ENCODE measurements at places on chromosomes 16 and 17.

DNA sequence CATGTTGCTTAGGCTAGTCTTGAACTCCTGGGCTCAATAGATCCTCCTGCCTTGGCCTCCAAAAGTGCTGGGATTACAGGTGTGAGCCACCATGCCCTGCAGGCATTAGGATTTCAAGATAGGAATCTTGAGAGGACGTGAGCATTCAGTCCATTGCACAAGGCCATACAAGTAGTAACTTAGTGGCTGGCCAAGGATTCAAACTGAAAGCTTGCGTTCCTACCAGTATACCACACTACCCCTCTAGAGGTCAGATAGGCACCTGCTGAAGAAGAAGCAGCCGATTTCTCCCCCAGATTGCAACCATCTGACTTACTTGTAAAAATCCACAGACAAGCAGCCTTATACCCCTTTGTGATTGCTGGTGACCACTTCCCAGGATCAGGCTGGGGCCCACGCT lies 80.9 kb downstream of the CACNG3 start:
- no peak for DNase-seq

GRCh38 chr16:20726661-20727060 lies 15.0 kb downstream of the THUMPD1 start:
- DNase-seq, result no peak

DNA sequence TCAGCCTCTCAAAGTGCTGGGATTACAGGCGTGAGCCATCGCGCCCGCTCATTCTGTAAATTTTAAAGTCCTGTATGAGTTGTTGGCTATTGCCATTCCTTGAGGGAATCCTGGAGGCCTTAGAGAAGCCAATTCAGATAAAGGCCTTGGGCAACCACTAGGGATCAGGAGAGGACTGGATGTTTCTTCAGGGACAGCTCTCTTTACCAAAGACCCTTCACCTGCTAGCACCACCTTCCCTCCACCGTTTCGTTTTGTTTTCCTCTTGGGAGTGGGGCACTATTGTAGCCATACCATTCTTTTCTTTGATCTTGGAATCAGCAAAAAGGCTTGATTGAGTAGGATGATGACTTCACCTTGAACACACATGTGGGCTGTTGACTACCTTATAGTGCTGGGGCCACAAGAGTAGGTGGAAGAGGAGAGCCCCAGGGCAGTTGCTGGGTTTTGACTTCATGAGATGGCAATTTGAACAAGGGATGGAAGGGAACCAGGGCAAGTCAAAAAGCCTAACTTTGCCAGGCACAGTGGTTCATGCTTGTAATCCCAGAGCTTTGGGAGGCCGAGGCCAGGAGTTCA lies 7.0 kb upstream of the ANKRD40CL start:
- DNase-seq, result no peak

GRCh38 chr17:52751051-52751450 lies 592.5 kb upstream of the CA10 start:
- DNase-seq, result no peak

- DNase-seq, result no peak
These were observed 22.3 kb downstream of the GJC1 start for GRCh38 chr17:44807817-44808155.

GRCh38 chr17:73371285-73371684 lies 59.5 kb upstream of the CDC42EP4 start:
- peak; percentile 82 for DNase-seq

DNA sequence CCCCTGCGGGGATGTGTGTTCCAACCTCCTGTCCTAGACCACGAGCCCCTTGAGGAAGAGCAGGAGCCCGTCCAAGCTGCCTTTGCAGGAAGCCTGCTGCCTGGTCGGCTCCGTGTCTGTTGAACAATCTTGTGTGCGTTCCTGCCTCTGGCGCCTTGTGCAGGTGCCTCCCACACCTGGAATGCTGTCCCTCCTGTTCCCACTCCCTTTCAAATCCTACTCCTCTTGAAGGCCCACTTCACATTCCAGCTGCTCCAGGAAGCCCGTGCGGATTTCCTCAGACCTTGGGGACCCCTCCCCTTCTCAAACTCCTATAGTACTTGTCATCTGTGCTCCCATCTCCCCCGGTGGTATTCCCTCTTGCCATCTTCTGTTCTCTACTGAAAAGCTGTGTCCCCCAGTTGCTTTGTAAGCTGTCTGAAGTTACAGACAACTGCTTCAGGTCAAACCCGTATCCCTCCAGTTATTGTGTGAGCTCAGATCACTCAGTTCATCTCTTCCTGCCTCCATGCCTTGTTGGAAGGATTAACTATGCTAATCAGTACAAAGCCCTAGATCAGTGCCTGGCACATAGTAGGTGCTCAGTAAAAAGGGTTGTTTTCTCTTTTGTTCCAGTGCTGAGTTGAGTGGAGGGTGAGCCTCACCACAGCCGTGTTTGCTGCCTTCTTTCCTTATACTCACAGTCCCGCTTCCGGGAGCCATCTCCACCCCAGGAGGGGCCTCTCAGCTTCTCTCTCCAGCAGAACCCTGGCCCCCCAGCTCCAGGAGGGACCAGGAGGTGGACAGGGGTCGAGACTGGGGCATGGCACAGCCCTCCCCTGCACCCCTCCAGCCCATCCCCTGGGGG lies 241.8 kb upstream of the CIBAR2 start:
- no peak for DNase-seq

DNA sequence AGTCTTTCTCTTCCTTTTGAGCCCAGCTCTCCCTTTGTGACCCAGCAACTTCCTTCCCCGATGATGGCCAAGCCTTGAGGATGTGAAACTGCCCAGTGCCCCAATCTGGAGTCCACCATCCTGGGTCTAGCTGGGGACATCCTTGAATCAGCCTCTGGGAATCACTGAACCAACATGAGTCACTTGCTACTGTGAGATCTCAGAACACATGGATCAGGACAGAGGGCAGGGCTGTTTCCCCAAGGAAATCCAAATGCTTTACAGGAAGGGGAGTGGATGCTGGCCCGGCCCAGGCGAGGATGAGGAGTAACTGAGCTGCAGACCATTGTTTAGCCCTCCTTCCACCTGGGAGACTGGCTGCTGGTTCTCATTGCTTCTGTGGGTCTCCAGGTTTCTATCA lies 547.6 kb downstream of the WWOX start:
- DNase-seq, result no peak

DNA sequence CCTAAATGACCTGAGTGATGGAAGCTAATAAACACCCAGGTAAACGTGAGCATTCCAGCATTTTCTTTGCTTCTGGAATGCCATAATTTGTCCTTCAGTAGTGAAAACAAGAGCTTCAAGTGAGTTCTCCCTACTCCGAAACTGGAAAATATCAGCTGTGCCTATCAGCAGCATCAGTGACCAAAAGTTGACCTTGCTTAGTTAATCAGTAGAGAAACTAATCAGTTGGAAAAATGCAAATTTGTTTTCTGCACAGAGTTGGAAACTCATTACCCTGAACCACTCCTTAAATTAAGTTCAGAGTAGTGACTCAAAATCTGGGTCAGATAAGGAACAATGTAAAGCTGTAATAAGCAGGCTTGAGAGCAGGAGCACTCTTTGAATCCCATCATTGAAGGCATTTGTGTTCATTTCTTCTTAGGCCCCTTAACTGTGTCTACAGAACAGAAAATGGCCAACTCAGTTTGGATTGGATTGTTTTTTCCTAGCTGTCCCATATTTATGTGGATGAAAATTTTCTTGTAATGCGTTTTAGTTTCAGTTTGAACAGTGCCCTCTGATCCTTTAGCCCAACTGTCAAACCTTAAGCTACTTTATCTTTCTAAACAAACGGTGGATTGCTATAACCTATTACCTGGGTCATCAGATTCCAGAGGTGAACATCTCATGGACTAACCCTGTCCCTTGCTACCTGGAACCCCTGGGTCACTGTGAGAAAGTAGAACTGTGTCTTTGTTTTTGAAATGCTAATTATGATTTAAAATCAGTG lies 290.4 kb downstream of the TOX3 start:
- no peak for DNase-seq

DNA sequence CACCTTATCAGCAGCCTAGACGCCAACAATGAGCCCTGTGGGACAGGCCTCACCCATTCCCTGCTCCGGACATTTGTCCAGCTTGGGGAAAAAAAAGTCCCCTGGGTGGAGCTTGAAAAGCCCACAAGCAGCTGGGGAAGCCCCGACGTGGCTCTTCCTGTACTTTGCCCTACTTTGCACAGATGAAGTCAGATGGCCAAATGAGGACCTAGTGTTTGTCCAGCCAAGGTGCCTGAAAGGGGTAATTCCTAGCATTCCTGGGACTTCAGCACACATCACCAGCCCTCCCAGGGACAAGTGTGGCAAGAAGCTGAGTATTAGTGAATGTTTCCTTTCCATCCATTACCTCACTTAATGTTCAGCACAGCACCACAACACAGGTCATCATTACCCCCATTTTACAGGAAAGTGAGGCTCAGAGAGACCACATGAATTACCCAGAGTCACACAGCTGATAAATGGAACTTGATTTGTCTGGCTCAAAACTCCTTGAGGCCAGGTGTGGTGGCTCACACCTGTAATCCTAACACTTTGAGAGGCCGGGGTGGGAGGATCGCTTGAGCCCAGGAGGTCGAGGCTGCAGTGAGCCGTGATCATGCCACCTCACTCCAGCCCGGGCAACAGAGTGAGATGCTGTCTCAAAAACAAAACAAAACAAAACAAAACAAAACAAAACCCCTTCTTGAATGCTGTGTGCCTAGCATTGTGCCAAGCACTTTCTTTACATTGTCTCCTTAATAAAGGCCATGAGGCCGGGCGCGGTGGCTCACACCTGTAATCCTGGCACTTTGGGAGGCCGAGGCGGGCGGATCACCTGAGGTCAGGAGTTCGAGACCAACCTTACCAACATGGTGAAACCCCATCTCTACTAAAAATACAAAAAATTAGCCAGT lies 19.9 kb upstream of the PLLP start:
- peak; percentile 30 for DNase-seq

GRCh38 chr16:49330562-49331201 lies 42.9 kb upstream of the C16orf78 start:
- DNase-seq, result no peak

GRCh38 chr17:29593591-29594518 lies 923 bp downstream of the ANKRD13B start:
- no peak for DNase-seq

- peak; percentile 82 for DNase-seq
These were observed 13.2 kb downstream of the IL4R start for GRCh38 chr16:27326738-27327585.

DNA sequence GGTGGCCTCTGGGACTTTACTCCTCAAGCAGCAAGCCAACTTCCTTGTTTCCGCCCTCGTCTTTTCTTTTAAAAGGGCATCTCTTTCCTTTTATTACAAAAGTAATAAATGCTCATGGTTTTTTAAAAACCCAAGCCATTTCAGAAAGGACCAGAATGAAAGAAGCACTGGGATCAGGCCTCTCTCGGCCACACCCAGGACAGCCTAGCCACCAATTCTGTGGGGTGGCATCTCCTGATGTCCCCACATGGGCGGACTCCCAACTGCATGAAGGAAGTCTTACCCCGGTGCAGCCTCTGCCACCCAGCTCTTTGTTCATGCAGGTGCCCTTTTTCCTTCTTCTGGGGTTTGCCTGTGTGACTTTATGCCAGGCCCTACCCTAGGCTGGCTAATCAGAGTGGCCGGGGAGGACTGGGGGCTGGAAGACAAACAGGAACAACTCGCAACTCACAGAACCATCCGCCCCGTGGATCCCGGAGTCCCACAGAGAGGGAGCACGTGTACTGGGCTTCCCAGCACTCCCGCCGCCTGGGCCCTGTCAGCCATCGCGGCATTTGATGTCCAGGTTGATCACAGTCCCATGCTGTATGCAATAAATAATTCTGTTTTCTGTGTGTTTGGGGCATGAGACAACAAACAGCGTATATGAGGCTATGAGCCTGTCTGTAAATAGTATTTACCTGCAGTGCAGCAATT lies 2.6 kb upstream of the RASD1 start:
- DNase-seq, result no peak

GRCh38 chr16:12091569-12092543 lies 115.3 kb downstream of the SNX29 start:
- no peak for DNase-seq

- no peak for DNase-seq
These were observed 6.4 kb downstream of the PDK2 start for GRCh38 chr17:50101346-50102163.

GRCh38 chr17:73983621-73984400 lies 219.7 kb upstream of the RPL38 start:
- no peak for DNase-seq
